ENCODE measurements at places on chromosomes 13 and 19.
A peak's percentile ranks its signal among the peaks of the same experiment; 100 is the strongest.

GRCh38 chr13:77810878-77811277 lies 107.8 kb downstream of the EDNRB start:
- DNase-seq: no peak

DNA sequence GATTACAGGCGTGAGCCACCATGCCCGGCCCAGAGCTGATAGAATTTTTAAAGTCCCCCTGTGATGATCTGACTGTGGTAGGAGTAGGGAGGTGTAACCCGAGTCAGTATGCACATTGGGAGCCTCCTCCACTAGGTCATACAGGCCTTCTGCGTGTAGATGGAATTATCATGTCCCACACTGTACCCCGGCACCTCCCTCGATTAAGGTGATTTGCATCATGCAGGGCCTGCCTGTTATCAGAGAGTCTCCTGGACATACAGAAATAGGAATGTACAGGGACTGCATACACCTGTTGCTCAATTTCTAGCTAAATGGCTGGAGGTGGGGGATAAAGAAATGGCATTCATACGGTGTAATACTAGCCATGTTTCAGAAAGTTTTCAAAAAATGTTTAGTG lies 922 bp upstream of the ERVK3-1 start:
- DNase-seq: no peak

- peak; percentile 80 for DNase-seq
Observed at GRCh38 chr13:20566468-20566897, 474 bp upstream of the IFT88 start.

DNA sequence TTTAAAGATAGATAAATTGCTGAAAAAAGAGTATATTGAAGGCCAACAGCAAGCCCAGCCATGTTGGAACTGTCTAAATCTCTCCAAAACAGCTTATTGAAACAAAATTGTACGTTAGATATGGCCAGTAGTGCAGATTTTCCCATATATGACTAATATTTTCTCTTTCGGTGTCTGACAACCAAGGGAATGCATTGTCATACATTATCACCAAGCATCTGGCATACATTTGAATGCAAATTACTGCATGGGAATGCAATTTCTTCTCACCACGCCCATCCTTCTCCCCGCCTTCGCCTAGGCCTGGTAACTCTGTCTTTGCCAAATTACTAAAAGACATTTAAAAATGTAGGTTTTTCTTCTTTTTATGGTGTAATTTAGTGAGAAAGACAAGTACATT lies 32.5 kb upstream of the IRS2 start:
- DNase-seq: peak; percentile 87

All from fibroblast of skin of abdomen (primary cell).